ENCODE measurements at places on chromosomes 7 and 10. TPM values are rescaled to one million over a fixed set of nuclear protein-coding genes. Genes with fewer than 3 reads are reported as not detected.

DNA sequence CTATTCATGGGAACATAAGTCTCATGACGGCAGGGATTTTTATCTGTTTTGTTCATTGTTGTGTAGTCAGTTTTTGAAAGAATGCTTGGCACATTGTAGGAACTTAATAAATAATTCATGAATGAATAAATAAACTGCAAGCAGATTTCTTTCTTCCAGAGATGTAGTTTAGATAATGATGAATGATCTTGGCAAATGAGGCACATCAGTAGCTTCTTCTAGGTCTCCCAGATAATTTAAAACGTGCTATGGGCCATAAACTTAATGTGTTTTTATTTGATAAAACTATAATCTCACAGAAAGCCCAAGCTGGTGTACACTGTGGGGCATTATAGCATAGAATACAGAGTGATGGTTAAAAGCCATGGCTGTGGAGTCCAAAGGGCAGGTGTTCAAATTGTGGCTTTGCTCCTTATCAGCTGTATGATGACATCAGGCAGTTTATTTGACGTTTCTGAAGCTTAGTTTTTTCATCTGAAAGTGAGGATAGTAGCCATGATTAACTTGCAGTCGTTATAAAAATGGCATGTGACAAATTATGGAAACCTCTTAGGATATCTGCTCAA is 3.5 kb downstream of the MGAM start:
- DNase-seq: no peak

DNA sequence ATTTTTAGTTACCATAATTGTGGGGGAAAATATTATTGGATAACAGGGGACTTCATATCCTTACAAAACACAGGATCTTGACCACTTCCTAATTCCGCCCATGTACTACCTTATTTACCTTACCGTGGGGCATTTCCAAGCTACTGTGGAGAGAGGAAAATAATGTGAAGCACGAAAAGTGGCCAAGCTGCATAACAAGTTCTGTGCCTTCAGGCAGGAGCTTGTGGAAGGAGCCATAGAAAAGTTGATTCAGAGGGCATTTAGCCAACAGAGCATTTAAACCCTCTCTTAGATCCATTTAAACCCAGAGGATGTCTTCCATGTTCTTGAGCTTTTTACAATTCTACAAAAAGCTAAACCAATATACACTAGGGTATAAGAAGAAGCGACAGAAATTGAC is 41.6 kb downstream of the DNAJB9 start:
- no peak for DNase-seq

DNA sequence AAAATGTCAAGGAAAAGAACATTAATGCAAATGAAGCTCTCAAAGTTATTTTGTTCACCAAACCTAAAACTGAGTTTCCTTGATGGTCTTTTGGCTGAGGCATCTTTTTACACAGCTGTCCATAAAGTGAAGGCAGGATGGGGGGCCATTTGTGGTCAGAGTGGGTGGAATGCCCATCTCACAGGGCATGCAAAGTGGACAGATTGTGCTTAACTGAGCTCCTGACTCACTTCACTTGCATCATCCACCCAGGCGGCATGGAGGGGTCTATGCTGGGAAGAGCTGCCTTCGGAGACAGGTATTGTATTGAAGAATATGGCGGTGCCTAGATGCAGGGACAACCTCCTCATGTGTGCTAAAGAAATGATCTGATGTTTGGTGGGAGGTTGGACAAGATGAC is 905.3 kb downstream of the KCNMA1 start:
- no peak for DNase-seq

The CCDC3 gene
- total RNA-seq: 0.03 TPM

The HSPA12A gene
- total RNA-seq: 9.7 TPM
